ENCODE measurements at places on chromosomes 3 and 15.

DNA sequence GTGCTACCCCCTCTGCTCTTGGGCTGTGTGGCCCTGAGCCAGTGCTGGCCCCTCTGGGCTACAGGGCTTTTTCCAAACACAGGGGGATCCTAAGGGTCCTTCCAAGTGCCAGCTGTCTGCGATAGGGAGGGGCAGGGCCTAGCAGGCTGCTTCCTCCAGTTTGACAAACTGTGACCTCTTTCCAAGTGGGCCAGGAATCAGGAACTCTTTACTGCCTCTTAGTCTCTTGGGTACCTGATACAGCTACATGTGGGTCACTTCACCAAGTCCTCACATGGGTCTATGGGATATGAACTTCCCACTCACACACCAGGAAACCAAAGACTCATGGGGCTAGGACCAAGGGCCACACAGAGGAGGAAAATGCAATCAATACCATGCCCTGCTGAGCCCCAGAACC lies 25.4 kb downstream of the SEC61A1 start:
- no peak for ATAC-seq

DNA sequence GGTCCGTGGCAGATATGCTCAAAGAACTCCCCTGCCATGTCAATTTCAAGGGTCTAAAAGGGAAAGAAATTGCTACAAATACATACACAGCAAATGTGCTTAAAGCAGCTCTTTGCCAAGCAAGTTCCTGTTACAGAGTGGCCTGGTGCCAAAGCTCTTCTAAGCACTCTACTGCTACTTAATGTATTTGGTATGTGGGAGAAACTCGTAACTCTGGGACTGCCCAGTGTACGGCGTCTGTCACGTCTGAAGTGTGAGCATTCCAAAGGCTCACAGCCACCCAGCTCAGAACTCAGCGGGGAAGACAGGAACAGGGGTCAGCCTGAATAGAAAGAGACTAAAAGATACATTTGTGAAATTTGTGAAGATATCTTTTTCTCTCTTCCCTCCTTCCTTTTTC lies 54.6 kb downstream of the RBMS3 start:
- no peak for ATAC-seq

DNA sequence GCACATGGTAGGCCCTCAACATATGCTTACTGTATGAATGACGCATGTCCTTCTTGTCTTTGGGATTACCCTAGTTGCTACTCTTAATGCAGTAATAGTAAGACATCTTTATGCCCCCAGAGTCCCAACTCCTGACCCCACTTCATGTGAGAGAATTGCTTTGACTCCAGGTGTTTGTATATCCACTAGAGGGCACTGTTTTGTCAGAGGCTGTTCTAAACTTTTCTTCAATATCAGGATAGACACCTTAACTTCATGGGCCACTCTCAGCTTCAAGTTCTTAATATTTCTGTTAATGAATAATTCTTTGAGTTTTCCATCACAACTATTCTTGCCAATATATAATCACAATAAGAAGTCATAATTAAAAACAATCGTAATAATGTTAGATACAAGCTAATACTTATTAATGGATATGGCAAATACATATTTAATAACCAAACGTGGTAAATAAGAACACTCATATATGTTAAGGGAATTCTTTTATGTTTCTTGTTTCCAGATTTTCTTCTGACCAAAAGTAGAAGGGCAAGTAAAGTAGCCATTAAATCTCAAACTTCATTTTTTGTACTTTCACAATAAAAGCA lies 337.2 kb upstream of the DNAJC19 start:
- no peak for ATAC-seq

DNA sequence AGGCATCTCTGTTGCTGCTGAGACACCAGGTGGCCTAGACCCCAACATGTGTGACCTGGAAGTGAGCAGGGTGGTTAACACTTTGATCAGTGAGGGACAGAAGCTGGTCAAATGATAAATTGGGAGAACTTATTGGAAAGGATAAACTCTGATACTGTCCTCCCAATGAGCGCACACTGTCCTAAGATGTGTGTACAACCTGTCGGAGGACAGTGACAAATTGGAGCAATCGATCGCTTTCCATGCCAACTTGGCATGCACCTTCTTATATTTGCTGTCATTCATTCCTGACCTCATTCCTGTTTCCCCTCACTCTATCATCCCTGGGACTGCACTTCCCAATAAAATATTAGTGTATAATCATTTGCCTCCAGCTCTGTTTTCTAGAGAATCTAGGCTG lies 198.7 kb upstream of the PROK2 start:
- ATAC-seq = no peak

- no peak for ATAC-seq
These were observed 606.9 kb downstream of the MCTP2 start for GRCh38 chr15:94838281-94838680.

DNA sequence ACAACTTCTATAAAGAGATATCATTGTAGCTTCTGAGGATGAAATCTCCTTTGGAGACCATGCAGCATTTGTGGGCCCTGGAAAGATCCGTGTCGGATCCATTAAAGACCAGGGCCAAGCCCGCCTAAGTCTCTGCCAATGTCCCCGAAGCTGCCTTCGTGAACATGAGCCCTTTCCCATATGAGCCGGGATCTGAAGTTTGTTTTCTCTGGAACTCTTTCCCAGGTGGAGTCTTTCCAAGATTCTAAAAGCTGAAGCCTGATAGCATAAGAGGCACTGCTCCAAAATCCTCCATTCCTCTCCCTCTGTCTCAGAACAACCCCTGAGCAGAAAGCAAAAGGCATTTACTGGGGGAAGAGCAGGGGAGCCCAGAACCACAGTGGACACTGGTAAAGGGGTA lies 274.6 kb downstream of the NTRK3 start:
- ATAC-seq = no peak

DNA sequence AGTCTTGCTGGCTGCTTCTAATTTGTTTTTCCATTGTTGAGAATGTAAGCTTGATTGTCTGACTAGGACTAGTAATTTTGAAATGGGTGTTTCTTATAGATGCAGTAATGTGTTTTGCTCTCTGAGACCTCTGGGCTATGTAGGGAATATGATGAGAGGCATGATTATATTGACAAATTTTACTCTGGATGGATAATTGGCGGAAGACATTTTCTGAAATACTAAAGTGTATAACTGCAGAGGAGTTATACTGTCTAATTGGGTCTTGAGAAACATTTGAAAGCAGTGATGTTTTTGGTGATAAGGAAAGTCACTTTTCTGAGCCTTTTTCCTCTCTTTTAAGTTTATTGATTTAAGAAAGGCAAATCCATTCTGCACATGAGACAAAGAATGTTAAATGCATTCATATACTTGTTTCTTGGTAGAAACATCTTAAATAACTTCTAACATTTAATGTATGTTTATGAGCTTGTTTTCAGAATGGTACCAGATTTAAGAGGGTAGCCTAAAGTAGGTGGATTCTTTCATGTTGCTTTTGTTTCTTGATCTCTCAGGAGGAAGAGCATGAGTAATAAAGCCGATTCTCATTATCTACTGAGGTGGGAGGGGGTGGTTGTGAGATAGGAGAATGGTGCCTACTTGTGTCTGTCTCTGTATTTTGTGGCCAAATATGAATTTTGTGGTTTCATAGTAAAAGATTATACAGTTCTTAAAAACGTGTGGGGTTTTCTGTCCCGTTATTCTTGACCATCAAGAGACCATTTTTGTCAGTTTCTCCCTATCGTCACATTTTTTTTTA lies 2.0 kb downstream of the ATP2C1 start:
- peak; percentile 16 for ATAC-seq

GRCh38 chr15:96351761-96352603 lies 21.5 kb downstream of the NR2F2 start:
- no peak for ATAC-seq

- ATAC-seq = no peak
These were observed 9.6 kb upstream of the SLCO2A1 start for GRCh38 chr3:134039161-134039862.

DNA sequence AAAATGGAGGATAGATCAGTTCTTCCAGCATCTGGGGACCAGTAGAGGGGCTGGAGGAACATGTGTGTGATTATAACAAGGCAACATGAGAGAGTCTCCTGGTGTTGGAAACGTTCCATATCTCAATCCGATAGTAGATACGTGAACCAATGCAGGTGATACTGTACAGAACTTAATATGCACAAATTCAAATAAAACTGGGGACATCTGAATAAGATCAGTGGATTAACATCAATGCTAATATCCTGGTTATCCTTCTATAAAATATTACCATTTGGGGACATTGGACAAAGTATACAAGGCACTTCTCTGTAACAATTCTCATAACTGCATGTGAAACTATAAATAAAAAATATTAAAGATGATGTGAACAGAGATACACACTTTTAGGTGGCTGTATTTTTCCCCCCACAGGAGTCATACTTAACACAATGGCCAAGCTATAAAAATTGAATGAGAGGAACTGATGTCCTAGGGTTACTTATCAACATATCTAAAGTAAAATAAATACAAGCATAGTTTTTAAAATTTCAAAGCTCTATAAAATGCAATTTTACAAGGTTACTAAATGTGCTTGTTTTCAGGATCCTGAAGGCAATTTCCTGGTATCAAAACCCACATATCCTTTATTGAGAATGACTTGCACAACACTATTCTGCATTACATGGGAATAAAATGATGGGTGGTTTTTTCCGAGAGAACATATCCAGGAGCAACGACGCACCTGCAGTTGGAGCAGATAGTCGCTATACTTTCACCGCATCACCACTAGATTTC lies 31.1 kb upstream of the TJP1 start:
- no peak for ATAC-seq

GRCh38 chr3:64739971-64740631 lies 52.3 kb upstream of the ADAMTS9 start:
- no peak for ATAC-seq

- no peak for ATAC-seq
These were observed 371.7 kb downstream of the DIPK2A start for GRCh38 chr3:144343343-144343742.

- no peak for ATAC-seq
These were observed 53.2 kb upstream of the FNDC3B start for GRCh38 chr3:171986176-171986575.

DNA sequence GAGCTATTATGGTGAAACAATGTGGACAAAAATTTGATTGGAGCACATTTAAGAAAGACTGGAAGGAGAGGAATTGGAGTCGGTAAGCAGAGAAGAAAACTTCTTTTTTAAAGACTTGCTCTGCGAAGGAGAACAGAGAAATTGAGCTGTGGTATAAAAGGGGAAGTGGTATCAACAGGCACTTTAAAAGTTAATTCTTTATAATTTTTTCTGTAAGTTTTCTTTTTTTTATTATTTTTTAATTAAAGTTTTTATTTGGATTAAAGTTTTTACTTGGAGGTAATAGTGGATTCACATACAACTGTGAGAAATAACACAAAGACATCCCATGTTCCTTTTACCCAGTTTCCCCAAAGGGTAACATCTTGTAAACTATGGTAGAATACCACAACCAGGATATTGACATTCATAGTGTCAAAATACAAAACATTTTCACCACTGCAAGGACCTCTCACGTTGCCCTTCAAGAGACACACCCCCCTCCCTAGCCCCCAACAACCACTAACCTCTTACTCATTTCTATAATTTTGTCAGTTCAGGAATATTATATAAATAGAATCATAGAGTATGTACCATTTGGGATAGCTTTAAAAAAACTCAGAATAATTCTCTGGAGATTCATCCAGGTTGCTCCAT lies 33.8 kb upstream of the XIRP1 start:
- no peak for ATAC-seq

DNA sequence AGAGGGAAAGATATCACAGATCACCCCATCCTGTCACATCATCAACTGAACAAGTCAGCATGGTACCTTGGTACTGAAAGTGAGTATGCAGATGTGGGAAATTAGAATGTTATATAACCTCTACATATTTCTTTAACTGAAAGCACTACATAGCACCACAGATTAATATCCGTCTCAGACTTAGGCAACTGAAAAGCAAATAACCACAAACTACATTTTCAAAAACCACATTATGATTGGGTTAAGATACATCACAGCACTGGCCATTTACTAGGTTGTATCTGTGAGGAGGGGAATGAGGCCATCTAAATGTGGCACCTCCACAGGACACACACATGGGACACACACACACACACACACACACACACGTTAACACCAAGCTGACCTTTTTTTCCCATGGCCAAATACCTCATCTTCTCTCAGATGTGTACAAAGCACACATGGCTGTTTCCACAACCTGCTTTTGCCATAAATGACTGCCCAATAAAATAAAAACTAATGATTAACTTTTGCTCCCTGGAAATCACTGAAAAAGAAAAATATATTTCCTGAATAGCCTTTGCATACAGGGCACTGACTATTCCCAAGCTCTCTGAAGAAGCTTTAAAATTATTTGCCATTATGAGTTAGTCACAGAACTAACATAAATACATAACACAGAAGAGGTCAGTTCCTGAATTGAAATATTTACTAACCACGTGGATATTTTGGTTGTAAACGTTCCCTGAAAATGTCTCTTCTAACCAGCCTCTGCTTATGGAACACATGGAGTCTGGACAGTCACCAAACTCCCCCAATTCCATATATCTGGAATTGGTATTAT lies 60.1 kb downstream of the SUMF1 start:
- peak; percentile 63 for ATAC-seq

DNA sequence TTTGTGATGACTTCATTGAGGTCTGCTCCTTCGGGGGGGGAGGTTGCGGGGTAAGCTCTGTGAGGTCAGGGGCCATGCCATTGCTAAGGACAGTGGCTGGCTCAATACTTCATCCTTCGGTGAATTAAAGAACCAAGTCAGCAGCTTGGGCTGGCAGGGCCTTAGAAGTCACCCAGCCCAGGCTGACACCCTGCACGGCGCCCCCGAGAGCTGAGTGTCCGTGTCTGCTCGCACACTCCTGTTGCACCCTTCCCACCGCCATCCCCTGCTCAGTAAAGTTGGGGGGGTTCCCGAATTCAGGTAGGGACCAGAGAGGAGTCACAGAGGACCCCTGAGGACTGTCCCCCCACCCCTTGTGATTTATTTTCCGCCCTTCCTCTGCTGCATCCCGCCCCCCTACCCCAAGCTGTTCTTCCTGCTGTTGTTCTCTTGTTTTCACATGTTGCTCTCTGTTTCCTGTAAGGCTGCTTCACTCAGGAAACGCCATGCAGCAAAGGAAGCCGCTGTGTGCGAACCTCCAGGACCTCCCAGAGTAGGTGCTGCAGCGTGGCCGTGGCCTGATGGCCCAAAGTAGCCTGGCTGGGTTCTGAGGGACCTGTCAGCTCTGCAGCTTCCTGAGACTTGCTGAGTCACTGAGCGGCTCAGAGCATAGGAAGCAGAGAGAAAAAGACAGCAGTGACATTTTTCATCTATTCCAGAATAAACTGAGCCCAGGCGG lies 14.4 kb downstream of the EFCC1 start:
- ATAC-seq = peak; percentile 71

DNA sequence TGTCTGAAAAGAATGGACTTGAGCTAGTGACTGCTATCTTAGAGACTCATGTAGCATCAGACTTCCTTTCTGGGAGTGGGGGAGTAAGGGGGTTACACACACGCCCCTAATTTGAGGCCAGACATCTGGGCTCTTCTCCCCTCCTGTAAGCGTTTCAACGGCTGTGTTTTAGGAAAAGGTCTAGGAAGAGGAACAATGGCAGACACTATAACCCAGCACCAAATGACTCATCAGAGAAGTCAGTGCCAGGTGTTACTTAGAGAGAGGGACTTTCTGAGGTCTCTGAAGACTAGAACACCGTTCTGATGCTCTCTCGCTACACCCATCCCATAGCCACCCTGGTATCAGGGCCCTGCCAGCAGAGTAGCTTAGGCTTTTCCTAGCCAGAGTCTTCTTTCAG lies 65.5 kb downstream of the SSUH2 start:
- ATAC-seq = peak; percentile 21
